ENCODE measurements at places on chromosomes 11 and 22.

GRCh38 chr11:18776324-18776723, 15.3 kb downstream of the PTPN5 start:
- no peak for DNase-seq

DNA sequence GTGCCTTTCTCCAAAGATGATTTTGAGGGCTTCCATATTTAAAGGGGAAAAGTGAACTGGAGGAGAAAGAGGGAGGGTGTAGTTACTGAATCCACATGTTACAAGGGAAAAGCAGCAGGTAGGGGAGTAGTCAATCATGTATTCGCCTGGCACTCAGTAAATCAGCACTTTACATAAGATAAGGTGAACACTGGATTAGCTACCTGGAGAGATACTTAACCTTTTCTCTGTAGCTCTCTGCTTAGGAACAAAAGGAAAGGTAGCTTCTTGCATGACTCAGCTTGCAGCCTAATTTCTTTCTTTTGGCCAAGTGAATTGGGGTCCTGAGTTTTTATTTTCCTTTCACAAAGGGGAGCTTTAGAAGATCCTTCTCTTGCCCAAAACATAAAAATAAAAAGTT, 43.3 kb upstream of the PHF21B start:
- no peak for DNase-seq

DNA sequence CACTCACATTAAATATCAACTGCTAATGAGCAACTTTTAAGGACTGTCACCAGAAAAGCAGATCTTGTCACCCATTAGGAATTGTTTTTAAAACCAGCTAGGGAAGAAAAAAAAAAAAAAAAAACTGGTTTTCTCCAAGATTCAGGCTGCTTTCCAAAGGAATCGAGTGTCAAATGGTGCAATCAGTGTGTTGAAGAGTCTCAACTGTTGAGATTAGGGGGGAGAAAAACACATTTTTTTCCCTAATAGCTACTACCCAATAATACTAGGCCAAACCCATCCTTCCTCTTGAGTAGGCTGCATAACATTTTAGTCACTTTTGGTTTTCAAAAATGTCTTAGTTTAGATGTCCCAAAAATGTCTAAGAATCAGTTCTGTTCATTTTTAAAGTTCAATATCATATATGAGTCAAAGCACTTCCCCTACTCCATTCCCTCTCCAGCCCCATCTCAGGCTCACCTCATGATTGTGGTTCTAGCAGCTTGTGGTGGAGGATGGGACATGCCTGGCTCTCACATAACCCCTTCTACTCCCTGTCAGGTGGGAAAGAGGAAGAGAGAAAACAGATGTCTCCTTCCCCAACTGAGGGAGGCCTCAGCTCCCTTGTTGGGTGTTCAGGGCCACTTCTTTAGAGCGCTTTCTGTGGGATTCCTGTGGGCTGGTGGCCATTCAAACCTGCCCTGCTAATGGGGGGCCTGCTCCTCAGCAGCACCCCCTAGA, 193.6 kb downstream of the CWF19L2 start:
- DNase-seq: no peak

GRCh38 chr11:1310318-1310687, 871 bp upstream of the TOLLIP start:
- DNase-seq: no peak

- no peak for DNase-seq
These were observed 432.1 kb downstream of the DYNC2H1 start for GRCh38 chr11:103541186-103541795.

DNA sequence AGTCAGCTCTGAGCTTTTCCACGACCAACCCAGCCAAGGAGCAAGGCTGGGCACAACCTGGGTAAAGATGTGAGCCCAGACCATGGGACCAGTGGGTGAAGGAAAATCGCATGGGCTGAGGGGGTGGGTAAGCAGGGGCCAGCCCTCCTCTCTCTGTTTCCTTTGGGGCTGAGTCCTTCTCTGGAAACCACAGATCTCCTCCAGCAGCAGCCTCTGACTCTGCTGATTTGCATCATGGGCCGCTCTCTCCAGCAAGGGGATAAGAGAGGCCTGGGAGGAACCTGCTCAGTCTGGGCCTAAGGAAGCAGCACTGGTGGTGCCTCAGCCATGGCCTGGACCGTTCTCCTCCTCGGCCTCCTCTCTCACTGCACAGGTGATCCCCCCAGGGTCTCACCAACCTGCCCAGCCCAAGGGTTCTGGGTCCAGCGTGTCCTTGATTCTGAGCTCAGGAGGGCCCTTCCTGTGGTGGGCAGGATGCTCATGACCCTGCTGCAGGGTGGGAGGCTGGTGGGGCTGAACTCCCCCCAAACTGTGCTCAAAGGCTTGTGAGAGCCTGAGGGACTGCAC, 67.8 kb downstream of the GGTLC2 start:
- no peak for DNase-seq

DNA sequence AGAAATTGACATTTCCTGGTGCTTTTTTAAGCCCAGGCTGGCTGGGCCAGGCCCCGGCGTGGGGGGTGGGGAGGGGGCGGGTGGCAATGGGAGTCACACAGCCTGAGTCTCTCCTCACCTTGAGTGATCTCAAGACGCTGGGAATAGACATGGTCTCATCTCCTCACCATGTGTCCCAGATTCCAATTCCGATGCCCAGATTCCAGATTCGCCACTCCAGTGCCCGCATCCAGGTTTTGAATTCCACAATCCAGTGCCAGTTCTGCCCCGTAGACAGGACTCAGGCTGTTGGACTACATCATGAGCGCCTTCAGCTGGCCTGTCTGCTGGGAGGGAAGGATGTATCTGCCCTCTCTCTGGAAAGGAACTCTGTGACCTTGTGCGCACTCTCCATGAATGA, 19.1 kb downstream of the KCNC1 start:
- no peak for DNase-seq

- DNase-seq: no peak
These were observed 40.9 kb downstream of the SERPINH1 start for GRCh38 chr11:75602951-75603350.

DNA sequence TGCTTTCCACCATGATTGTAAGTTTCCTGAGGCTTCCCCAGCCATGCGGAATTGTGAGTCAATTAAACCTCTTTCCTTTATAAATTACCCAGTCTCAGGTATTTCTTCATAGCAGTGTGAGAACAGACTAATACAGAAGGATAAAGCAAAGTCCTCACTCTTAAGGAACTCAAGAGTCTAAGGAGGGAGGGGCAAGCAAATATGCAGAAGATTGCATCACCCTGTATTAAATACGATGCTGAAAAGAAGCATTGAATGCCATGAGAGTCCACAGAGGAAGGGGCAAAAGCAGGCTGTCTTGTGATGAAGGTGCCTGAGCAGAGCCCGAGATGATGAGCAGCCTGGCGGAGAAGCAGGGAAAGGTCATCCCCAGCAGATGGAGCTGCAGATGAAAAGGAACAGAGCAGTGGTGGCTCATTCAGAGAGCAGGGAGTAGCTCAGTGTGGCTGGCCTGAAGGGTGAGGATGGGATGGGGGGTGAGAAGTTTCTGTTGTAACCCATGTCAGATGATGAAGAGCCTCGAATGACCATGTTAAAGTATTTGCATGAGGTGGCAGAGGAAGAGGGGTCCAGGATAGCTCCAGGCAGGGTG, 6.3 kb upstream of the IZUMO1R start:
- DNase-seq: no peak

- peak; percentile 4 for DNase-seq
These were observed 226.0 kb upstream of the C11orf87 start for GRCh38 chr11:109196016-109196415.

DNA sequence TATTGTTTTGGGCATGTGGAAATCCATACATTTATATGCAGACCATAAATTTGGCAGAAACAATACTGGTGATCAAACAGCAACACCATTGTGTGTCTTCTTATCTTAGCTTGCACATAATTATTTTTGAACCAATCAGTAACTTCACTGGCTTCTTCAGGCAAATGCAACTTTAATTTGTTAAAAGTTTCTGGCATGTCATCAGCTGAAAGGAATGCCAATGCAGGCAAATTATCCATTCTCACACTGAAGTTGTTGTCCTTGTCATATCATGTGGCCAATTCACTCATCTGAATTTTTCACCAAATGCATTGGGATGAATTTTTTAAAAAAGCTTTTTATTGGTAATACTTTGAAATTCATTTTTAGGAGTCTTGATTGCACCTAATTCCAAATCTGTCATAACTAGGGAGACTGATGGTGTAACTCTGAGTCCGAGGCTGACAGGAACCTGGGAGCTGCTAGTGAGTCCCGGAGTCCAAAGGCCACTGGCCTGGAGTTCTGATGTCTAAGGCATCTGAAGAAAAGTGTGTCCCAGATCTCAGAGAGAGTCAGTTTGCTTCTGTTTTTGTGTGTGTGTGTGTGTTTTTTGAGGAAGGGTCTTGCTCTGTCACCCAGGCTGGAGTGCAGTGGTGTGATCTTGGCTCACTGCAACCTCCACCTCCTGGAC, 17.4 kb upstream of the OR10V1 start:
- DNase-seq: no peak

DNA sequence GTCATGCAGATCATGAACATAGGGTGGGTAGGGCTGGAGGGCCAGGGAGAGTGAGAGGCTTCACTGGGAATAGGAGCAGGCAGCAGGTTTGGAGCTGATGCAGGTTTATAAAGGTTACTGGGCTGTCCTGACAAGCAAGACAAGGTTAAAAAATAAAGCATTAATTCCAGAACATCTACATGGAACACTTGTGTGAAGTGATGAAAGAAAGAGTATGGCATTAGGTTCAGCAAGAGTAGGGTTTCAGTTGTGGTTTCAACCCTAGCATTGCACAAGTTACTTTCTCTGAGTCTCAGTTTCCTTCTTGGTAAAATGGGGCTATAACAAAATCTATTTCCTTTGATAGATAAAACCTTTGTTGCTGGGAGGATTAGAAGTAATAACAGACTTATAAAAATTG, 114.6 kb upstream of the SESN3 start:
- DNase-seq: no peak

DNA sequence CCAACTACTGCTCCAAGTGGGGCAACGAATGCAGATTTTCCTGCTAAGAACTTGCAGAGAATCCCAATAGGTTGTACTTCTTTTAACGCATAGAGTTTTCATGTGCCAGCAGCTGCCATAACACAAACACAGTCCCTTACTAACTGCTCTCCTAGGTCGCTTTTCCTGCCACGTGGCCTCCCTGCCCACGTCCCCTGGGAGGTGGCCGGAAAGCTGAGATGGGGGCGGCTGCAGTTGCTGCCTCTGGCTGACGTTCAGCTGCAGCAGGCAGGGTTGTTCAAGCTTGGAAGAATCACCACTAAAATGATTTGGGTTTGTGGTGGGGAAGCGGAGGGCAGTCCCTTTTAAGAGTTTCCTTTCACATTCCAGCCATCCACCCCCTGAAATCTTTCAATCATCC, 39.3 kb downstream of the ZNF202 start:
- no peak for DNase-seq

GRCh38 chr22:30923168-30923900, 45.2 kb downstream of the MORC2 start:
- DNase-seq: no peak

Measured in skeletal muscle cell (primary cell).